ENCODE measurements at places on chromosomes 6 and 20.

DNA sequence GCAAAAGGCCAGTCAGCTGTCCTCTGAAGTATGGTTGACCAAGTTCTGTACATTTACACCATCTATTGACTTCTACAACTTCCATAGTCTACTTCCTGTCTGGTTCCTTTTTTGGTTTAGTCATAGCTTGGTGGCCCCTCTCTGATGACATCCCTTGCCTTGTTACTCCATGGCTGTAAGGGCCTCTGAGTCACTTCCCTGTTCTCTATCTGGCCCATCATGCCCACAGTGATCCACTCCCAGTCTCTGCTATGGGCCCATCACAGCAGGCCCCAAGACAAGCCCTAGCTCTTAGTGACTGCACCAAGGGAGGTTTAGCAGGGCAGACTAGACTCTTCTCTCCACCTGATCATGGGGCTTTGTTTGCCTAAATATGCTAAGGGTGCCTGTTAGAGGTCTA, 441.6 kb downstream of the HACE1 start:
- DNase-seq, result no peak

- no peak for DNase-seq
These were observed 77.9 kb upstream of the BMP5 start for GRCh38 chr6:55953335-55953734.

DNA sequence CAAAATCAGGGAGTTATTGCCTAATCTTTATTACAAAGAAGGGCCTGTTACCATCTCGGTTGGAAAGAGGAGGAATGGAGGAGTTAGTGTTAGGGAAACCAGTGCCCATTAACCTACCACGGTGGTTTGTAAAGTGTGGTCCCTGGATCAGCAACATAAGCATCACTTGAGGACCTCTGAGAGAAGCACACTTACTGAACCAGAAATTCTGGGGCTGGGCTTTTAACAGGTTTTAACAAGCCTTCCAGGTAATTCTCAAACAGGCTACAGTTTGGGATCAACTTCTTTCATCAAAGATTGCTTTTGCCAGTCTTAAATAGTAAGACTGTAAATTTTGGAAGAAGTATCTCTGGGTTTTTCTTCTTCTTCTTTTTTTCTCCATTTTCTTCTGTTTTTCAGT, 329.5 kb upstream of the JAG1 start:
- DNase-seq, result no peak

DNA sequence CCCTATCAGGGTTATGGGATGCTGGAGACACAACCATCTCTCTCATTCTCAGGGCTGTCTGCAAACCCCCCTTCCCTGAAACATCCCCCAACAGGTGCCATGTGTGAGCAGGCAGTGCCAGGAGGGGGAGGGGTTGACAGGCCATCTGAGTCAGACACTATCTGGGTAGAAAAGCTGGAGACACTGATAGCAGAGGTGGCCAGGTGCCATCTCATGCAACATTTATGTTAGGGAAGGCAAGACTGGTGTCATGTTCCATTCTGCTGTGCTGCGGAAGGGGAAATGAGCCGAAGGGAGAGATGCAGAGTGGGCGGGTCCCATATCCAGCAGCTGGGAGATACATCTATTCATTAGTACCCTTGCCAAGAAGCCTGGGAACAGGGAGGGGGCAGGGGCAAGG, 3.5 kb downstream of the LHFPL5 start:
- DNase-seq, result no peak

- no peak for DNase-seq
These were observed 111.9 kb downstream of the SCML4 start for GRCh38 chr6:107712237-107712664.

DNA sequence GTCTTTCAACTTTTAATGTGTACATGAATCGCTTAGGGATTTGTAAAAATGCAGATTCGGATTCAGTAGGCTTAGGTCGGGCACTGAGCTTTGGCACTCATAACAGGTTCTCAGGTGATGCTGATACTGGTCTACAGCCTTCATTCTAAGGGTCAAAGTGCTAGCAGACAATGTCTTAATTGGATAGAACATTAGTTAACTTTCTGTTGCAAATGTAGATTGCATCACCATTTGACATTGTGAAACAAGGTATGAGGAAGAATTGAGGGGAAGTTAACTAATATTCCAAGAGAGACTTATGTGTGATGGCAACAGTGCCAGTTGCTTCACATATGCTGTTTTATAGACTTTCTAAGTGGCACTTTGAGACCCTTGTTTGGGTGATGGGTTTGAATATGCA, 86.9 kb downstream of the MLIP start:
- DNase-seq, result no peak

GRCh38 chr6:40671001-40671693, 84.0 kb upstream of the LRFN2 start:
- no peak for DNase-seq

DNA sequence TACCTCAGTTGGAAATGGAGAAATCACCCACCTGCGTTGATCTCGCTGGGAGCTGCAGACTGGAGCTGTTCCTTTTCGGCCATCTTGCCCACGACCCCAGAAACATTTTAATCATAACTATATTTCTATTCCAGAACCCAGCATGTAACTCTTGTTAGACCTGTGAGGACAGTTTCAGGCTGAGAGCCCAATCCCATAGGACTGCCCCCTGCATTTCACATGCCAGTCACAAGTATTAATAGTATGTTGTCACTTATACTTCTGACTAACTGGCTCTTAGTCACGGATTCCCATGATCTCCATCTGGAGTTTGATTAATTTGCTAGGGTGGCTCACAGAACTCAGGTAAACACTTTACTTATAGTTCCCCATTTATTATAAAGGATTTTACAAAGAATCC, 96.0 kb upstream of the PRND start:
- no peak for DNase-seq

DNA sequence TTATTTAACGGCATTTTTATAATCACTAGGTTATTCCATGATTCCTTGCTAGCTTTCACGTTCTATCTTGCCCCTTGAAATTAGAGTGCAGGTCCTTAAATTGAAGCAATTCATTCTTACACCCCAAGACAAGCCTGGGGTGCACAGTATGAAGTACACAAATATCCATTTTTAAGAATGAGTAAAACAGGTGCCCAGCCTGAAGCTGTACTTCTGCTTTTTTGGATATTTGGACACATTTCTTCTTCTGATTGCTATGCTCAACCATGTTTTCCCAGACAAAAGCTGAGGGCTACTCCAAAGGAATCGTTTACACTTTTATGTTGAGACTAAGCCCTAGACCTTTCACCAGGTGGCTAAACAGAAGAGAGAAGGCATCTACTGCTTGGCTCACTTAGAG, 7.9 kb upstream of the TAGAP start:
- DNase-seq, result no peak

- DNase-seq, result no peak
These were observed 13.9 kb upstream of the SCUBE3 start for GRCh38 chr6:35199866-35200265.

- DNase-seq, result no peak
These were observed 95.5 kb downstream of the EYA2 start for GRCh38 chr20:46990017-46990595.

GRCh38 chr6:36355819-36356218, 19.1 kb upstream of the BNIP5 start:
- no peak for DNase-seq

DNA sequence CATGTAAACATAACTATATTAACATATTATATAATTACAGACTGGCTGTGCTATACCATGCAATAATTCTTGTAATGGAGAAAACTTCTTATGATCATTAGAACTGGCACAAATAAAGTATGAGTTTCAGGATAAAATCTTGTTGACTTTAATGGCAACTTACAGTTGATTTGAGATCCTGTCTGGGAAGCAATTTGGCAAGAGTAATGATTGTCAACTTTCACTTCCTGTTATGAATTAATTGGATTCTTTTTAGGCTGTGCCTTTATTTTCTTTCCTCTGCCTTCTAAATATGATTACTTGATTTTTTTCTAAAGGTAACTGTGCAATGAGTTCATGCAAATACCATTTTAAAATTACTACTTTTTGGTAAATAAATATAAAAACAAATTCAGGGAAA, 158.1 kb upstream of the B3GAT2 start:
- DNase-seq, result no peak

DNA sequence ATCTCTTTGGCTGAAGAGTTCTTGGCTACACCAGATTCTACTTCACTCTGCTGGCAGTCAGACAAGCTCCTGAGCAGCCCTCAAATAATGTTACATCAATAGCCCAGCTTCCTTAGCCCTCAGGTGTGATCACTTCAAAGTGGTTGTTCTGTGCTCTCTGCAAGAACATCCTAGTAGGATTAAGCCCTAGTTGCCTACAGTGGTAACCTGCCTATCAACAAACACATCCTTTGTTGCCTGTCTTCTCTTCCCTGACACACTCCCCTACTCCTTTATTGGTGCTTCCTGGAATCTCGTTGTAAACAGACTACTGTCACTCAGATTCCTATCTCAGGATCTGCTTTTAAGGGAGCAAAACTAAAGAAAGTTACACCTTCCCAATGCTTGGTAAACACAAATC, 45.1 kb upstream of the TASP1 start:
- no peak for DNase-seq

DNA sequence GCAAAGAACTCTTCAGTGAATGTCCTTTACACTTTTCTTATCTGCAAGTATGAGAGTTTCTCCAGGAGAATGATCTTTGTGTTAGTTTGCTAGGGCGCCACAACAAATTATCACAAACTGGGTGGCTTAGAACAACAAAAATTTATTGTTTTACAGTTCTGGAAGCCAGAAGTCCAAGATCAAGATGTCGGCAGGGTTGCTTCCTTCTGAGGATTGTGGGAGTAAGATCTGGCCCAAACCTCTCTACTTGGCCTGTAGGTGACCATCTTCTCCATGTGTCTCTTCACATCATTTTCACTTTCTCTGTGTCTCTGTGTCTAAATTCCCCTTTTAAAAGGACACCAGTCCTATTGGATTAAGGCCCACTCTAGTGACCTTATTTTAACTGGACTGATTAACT, 103.0 kb downstream of the ADTRP start:
- DNase-seq, result no peak

- no peak for DNase-seq
These were observed 10.6 kb downstream of the KCNK17 start for GRCh38 chr6:39303425-39304153.

DNA sequence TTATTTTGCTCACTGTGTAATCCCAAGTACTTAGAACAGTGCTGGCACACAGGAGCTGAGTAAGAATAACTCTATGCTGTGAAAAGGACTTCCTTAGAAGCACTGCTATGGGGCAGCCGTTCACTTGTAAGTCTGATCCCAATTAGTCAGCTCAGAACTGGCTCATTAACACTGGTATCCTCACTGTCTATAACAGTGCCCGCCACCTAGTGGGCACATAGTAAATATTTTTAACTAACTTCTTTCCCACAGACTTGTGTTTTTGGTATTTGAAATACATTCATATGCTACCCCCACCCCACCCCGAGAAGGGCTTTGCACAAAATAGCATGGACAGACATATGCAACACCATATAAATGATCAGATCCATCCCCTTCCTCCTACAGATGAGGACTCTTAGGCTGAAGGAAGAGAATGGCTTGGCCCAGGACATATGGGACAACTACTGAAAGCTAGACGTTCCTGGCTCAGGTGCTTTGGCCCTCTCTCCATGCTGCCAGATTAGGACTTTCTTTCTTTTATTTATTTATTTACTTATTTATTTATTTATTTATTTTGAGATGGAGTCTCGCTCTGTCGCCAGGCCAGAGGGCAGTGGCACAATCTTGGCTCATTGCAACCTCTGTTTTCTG, 47.1 kb downstream of the DST start:
- peak; percentile 29 for DNase-seq

- DNase-seq, result no peak
These were observed 23.9 kb upstream of the SSTR4 start for GRCh38 chr20:23011008-23011721.

DNA sequence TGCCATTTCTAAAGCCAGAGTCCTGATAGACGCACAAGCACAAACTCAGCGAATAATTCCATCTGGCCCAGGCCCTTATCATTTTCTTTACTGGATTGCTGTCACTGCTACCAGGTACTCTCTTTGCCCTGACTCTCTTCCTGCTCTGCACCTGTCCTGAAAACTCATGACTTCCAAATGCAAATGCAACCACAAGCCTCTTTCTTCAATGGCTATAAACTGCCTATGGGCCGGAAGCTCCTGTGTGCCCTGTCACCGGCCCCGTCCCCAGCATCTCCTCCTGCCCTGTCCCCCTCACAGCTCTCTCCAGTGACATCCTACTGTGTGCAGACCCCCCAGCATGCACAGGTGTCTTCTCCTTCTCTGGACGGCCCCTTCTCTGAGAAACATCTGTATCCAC, 302.6 kb downstream of the GMDS start:
- DNase-seq, result no peak

DNA sequence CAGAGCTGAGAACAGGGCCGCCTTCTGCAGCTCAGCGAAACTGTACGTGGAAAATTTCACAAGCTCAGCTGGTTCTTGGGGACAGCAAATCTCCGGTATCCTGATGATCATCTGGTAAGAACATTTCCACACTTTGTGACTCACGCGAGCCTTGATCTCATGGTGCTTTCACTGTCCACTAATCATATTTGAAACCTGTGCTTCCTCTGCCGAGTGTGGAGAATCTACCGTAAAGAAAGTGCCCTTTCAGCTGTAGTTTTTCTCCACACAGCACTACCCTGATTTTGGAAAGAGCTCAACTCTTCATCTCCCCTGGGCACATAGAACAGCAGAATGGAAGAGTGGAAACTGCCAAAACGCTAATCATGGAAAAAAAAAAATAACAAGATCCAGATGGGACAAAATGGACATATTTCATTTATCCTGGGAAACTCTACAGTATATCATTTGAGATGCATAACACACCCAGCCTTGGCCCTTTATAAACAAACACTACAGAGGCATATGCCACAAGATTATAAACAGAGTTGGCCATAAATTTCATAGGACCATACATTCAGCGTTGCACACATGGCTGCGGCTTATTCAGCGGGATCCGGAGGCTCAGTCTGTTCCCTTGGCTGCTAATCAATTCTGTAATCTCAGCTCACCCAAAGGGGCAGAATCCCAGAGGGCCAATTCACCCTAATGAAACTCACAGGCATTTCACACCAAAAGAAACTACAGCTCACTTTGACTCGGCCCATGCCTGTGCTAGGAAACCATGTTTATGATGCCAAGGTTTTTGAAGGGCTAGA, 434.5 kb downstream of the HDGFL1 start:
- DNase-seq, result no peak

DNA sequence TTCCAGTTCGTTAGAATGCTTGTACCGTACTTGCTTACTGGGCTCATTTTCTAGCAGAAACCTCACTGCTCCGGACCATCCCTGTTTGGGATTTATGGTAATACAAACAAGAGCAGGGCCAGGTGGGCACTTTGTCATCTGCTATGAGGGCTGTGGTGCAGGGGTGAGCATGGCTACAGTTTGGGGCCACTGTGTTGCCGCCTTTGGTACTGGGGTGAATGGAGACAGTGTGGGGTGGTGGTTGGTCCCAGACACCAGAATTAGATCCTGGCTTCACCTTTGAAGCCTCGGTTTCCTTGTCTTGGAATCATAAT, 95.0 kb downstream of the TOX2 start:
- DNase-seq, result no peak

All from stimulated activated CD4-positive, alpha-beta T cell treated with anti-CD3 and anti-CD28 coated beads, Interleukin-1b, Interleukin-23, amount 100 ng/mL, for 24 hours (primary cell).